Forelimb muscle (tissue), 1 donor: ENCODE measurements at places on chromosomes 2 and 18.

DNA sequence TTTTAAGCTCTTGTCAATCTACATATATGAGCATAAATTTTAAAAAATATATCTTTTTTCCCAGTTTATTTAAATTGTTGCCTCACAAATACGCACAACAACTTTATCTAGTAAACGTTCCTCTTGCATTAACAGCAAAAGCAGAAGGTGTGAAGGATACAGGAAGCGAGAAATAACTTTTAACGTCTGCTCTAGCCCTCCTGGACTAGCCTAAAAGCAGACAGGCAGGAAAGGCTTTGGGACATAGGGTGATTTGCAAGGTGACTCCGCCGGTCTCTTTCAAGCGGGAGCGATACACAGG, 434 bp upstream of the DUSP19 start:
- DNase-seq = no peak

DNA sequence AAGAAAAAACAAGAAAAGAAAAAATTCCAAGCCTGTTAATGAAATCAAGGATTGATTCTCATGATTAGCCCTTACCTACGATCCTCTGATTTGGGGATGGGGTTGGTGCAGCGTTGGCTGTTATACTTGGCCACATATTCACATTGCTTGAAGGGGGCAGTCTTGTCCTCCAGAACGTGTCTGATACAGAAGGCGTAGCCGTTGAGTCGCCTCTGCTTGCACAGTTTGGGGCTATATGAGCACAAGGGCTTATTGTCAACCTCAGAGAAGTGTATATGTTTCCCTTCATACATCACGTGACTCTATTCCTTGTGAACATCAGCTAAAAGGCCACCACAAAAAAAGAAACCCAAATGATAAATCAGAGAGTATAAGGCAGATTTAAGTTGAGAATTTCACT, 23.2 kb downstream of the INO80D start:
- DNase-seq = no peak

- peak; percentile 67 for DNase-seq
These were observed 165.4 kb upstream of the ZFP36L2 start for GRCh38 chr2:43391878-43392215.

DNA sequence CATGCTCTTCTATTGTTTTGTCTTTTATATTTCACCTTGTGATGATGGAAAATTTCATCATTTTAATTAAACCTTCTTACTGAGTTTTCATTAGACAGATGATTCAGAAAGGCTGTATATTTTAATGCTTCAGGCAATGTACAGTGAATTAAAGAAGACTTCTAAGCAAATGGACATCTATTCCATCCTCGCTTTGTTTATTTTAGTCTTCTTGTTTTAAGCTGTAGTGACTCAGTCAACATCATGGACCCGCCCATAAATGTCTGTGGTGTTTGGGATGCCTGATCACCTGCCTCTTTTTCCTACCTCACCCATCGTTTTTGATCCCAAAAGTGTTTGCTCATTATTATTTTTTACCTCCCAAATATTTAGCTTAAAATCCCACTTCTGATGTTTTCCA, 43.1 kb downstream of the KYNU start:
- no peak for DNase-seq

- DNase-seq = no peak
These were observed 75.8 kb downstream of the DGKD start for GRCh38 chr2:233430081-233430480.

DNA sequence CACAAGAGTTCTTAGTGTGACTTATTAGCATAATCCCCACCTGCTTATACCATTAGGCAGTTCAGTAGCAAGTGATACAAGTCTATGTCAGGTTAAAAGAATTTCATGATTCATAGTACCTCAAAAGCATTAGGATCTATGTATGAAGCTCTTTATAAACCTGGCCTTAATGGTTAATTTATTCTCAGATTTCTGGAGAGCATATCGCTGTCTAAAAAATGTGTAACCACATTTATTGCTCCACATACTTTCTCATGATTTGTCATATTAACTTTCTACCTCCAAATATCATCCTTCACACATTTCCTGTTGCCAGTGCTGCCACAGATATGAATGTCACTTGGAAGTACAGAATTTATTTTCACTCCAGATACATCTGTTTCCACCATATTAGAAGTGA, 332.8 kb upstream of the MAP2 start:
- no peak for DNase-seq

- DNase-seq = no peak
These were observed 521.9 kb downstream of the CCDC85A start for GRCh38 chr2:56705713-56706112.

DNA sequence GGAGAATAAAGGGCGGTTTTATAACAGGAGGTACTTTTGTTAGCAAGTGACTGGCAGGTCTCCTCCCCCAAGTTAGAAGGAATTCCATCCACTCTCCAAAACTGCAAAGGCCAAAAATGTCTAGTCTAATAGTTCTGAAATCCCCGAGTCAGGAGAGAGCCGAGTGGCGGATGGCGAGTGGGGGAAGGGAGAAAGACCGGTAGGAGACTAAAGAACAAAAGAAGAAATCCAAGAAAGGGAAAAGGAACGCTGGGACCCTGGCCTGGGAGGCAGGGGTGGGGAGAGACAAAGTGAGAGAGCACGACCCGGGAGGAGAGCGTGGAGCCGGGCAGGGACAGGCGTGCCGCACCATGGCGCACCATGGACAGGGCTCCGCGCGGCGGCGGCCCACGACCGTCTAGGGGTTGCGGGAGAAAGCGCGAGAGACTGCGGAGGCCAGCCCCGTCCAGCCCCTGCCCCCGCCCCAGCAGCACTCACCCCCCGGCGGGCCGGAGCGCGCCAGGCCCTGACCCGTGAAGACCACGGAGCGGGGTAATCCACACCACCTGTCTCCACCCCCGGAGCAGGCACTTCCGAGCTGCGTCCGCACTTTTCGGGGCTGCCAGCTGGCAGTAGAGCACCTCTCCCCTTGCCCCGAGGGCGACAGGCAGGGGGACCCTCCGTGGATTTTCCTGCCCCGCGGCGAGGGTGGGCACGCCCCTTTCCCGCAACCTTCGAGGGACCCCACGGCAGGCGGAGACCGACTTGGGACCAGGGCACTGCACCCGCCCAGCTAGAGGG, 1.6 kb downstream of the CDH2 start:
- no peak for DNase-seq

GRCh38 chr18:22468554-22468891, 50.8 kb upstream of the CTAGE1 start:
- DNase-seq = no peak

- no peak for DNase-seq
These were observed 55.2 kb downstream of the CIB4 start for GRCh38 chr2:26585966-26586365.

DNA sequence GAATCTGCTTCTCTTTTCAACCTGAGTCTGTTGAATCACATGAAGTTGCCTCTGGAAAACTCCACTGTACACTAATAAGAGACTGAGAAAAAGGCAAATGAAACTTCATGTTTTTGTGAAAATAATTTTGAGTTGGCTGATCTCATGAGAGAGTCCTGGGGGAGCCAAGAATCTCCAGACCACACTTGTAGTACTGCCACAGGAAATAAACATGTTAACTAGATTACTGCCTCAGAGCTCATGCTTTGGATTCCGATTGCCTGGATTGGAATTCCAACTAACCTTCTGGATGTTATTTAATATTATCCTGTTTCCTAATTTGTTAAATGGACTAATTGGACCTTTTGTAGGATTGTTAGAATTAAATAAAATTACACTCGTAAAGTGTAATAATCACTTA, 25.2 kb downstream of the NUP35 start:
- DNase-seq = peak; percentile 16

- peak; percentile 76 for DNase-seq
These were observed 82.5 kb downstream of the TCF7L1 start for GRCh38 chr2:85215448-85216401.

GRCh38 chr18:36028859-36029258, 38.5 kb downstream of the RPRD1A start:
- DNase-seq = no peak

- DNase-seq = no peak
These were observed 503.7 kb downstream of the TMEM182 start for GRCh38 chr2:103265521-103265920.

GRCh38 chr2:205904873-205905272, 181.1 kb downstream of the INO80D start:
- DNase-seq = no peak

GRCh38 chr18:34844732-34845459, 134.8 kb downstream of the DTNA start:
- no peak for DNase-seq

GRCh38 chr2:176514805-176515500, 245.7 kb downstream of the MTX2 start:
- DNase-seq = no peak

DNA sequence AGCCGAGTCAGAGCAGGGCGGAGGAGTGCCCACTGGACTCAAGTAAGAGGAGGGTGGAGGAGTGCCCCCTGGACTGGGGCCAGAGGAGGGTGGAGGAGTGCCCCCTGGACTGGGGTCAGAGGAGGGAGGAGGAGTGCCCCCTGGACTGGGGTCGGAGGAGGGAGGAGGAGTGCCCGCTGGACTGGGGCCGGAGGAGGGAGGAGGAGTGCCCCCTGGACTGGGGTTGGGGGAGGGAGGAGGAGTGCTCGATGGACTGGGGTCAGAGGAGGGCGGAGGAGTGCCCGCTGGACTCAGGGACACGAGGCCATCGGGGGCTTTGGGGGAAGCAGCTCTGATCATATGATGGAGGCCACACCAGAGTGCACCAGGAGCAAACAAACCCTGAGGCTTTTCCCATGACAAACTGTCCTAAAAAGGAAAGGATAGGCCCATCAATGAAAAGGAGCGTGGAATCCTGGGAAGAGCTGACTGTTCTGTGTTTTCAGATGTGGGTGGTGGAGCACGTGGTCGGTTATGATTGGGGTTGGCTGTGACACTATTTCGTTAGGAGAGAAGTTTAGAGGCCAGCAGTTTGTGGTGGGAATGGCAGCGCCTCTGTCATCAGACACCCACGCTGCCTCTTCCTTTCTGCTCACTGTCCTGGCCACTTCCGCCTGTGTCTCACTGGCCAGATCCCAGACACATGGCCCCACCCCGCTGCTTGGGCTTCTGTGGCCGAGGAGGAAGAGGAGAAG, 24.5 kb upstream of the HPCAL1 start:
- DNase-seq = no peak

- no peak for DNase-seq
These were observed 11.8 kb downstream of the WIPF1 start for GRCh38 chr2:174585657-174586252.

- DNase-seq = no peak
These were observed 22.7 kb upstream of the INO80D start for GRCh38 chr2:206108713-206109112.

DNA sequence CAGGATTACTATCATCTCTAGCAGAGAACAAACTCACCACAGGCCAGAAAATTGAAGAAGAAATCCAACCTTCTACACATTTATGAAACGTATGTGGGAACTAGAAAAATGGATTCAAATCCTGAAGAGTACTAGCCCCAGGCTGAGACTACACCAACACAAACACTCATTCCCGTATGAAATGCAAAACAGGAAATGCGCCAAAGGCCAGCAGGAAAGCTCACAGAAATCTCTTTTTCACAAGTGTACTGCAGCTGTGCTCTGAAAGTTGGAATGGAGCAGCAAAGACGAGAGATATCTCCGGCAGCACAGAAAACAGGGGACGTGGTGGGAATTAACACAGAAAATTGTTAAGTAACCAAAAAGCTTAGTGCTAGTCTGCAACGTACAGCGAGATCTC, 913.5 kb downstream of the TDRD15 start:
- DNase-seq = no peak

DNA sequence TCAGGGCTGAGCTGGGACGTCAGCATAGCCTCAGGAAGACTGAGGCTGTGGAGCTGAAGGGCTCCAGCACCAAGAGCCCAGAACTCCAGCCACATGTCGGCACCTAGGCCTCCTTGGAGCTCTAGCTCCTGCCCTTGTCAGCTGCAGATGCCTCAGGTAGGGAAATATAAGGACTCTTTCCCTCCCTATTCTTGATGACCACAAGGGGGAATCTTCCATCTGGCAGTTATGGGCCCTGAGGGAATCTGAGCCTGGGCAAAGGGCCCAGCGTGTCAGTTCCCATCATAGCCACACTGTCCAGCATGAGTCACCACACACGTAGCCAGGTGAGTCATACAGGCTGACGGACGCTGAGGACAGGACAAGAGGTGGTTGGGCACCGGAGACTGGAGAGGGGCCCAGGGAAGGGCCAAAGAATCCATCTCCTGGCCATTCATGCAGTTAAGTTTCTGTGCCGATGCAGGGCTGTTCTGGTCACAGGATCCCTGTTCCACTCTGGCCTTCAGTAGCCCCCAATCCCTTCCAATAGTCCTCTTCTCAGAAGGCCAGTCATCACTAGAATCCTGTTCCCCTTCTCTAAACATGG, 1.8 kb downstream of the MPV17 start:
- no peak for DNase-seq

DNA sequence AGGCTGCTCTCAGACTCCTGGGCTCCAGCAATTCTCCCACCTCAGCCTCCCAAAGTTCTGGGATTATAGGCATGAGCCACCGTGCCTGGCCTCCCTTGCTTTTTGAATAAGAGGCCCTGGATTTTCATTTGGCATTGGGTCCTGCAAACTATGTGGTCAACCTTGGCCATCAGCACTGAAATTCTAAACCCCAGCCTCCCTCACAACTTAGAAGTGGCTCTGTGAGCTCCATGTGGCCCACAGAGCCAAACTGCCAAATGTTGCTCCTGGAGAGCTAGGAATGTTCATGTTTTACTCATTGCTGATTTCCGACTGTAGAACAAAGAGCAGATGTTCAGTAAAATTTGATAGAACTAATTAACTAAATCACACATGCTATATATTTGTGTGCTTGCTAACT, 210.6 kb upstream of the AGAP1 start:
- DNase-seq = no peak

DNA sequence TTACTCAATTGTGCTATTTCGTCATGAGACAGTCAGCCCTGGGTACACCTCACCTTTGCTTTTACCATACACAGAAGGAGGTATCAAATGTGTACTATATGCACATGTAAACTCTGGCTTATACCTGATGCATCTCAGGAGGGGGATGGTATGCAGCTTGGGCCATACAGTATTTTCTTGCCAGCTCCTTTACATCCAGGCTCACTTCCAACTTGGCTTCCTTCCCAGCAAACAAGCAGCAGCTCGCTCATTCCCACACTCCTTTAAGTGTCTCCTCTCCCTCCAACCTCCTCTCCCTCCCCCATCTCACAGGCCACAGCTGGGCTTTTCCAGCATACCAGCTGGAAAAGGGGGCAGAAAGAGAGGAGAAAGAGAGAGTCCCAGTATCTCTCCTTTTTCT, 9.6 kb downstream of the MARCHF4 start:
- DNase-seq = no peak

- no peak for DNase-seq
These were observed 52.0 kb upstream of the CELF4 start for GRCh38 chr18:37617623-37618022.

DNA sequence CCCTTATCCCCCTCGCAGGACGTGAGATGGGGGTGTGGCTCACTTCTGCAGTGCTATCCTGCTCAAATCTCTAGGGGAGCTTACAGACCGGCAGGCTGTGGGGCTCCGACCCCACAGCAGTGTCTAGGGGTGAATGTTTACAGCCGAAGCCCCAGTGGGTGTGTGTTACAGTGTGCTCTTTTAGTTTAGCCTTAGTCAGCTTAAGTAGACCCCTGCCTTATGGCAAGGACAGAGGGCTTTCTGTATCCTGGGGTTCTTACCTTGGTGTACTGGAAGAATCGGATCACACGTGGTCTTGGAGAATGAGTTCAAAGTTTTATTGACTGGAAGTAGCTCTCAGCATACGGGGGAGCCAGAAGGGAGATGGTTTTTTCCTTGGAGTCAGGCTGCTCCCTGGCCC, 348.2 kb upstream of the GYPC start:
- no peak for DNase-seq
